ENCODE measurements at places on chromosomes 16 and 17. TPM values are rescaled to one million over a fixed set of nuclear protein-coding genes. Genes with fewer than 3 reads are reported as not detected.

Gene BAIAP3
- 8.4 TPM for total RNA-seq

Gene CLEC18A
- 2.7 TPM for total RNA-seq

- DNase-seq, result no peak
These were observed 157.6 kb downstream of the RAB11FIP4 start for GRCh38 chr17:31549121-31549524.

- DNase-seq, result no peak
These were observed 53.4 kb downstream of the ABCC12 start for GRCh38 chr16:48102083-48103008.

DNA sequence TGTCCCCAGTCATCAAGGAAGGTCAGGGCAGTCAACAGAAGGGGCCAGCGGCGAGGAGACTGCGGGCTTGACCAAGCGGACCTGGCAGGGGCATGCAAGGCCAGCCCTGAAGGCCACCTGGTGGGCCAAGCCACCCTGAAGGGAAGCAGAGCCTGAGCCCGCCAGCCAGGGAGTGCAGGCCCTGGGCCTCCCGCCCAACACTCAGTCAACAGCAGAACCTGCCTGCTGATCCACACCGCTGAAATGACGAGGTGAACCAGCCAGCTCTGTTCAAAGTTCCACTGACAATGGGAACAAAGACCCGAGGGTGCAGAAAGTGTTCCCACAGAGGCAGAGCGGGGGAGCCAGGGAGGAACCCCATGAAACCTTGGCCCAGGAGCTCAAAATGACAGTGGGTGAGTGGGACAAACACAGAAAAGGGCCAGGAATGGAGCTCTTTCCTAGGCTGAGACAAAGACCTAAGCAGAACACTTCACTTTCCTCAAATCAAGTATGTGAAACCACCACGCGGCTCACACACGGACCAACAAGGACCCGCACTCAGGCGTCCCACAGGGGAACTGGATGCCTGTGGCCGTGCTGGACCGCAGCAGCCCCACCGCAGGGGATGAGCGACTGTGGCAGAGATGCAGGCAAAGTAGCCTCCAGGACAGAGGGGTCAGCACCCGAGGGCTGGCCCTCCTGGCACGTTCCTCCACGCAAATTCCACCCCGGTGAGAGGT, 12.0 kb downstream of the AXIN1 start:
- DNase-seq, result no peak

Gene KPNB1
- total RNA-seq, result 210 TPM

Gene SNAI3
- 6.1 TPM for total RNA-seq

DNA sequence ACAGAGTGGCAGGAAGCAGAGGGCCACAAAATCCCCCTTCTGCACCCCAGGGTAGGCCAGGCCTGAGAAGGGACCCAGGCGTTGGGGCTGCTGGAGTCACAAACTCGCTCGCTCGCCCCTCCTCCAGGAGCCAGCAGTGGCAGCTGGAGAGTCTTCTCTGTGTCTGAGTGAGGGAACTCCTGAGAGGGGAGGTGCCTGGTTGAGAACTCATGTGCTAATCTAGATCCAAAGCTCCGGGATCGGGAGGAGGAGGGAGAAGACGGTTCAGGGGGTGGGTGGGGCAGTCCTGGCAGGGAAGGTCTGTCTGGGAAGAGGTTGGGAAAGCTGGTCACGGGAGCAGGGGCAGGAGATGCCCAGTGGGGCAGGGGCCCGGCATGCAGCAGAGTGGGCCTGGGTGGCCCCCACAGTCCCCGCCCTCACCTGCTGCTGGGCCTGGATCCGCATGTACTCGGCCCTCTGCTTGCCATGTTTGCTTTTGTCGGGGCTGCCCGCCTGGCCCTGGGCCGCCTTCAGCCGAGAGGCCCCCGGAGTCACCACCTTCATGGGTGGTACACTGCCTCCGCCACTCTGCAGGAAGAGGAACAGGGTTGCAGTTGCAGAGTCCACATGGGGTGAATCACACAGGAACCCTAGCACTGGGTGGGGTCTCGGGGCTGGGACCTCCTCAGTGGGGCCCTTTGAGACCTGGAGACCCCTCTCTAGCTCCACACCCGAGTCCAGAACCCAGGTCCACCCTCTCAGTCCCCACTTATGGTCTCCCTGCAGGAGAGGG, 62.2 kb downstream of the SRCIN1 start:
- peak; percentile 30 for DNase-seq

DNA sequence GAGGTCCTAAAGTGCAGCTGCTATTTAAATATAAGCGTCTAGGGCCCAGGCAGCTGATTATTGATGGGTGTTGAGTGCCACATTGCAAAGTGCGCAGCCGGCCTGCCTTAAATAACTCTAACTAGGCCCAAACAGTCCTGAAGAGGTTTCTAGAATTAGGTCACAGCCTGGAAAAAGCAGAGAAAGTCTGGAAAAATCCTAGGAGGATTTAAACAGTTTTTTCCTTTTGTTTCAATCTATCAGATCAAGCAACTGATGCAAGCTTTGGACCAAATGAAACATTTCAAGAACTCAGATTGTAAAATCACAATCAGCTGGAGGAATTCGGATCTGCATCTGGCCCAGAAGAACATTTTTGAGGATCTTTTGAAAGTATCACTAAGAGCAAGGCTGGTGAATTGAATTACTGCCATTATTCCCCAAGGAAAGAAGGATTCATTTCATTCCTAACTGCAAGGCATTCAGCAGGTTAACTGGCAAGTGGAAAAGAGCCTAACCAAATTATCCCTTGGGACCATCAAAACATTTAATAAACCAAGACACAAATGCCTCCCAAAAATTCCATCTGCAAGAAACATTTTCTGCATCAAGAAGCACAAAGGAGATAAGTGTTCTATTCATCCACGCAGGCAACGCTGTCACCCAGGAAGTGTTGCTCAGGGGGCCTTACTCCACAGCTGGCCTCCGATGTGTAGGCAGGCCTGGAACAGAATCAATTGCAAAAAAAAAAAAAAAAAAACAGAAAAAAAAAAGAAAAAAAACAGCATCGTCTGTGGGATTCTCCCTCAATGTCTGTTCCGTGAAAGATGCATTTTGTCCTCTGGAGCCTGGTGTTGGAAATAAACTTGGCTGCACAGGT, 46.1 kb downstream of the IRX3 start:
- DNase-seq, result no peak

- peak; percentile 84 for DNase-seq
These were observed 354.1 kb downstream of the SEC14L1 start for GRCh38 chr17:77494664-77495435.

Data from lower lobe of right lung (tissue), 2 donors.